Stimulated activated CD4-positive, alpha-beta T cell treated with anti-CD3 and anti-CD28 coated beads, Interleukin-15, amount 100 ng/mL, for 48 hours (primary cell): ENCODE measurements at places on chromosomes 16 and 17.

DNA sequence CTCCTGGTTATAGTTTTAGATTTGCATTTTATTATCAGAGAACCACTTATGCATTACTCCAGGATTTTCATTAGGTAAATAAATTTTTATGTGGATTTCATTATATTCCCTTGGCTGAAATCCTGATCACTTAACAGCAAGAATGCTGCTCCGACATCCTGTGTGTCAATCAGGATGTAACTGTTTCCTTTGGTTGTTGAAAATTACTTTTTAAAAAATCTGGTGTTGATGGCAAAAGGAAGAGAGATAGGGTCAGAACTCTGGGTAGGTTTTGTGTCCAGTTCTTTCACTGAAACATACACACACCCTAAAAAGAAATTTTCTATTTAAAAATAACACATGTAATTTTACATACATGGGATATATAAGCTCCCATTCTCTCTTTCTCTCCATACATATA, 30.9 kb downstream of the ZNF423 start:
- no peak for DNase-seq

- peak; percentile 21 for DNase-seq
These were observed 16.3 kb downstream of the ERAL1 start for GRCh38 chr17:28871056-28871579.

- DNase-seq, result no peak
These were observed 85.6 kb upstream of the TNRC6C start for GRCh38 chr17:77872714-77873499.

DNA sequence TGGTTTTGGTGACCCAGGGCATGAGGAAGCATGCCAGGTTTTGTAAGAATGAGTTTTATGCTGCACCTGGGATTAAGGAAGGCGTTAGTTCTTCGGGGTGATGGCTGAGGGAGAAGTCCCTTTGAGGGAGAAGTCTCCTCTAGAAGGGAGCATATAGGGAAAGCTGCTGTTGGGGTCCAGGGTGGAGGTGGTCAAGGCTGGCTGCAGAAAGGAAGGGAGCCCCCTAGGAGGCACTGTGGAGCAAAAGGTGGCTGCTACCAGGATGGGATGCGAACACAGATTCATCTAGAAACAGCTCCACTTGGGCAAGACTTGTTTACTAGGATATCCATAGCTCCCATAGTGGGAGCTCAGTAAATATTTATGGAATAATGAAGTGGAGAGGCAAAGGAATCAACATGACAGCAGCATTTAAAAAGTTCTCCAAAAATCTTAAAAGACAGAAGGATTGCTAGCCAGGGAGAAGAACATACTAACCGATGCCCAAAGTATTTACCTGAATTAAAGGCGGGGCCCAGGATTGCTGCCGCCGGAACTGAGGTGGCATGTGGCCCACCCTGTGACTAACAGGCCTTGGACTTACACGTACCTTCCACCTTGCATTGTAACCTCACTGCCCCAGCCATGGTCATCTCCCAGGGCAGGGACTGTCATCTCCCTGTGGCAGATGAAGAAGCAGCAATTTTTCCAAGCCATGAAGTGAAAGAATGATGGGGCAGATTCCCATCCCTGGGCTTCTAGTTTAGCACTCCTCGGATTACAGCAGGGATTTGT, 7.1 kb upstream of the LPCAT2 start:
- DNase-seq, result no peak

GRCh38 chr16:80607204-80607603, 66.4 kb downstream of the DYNLRB2 start:
- DNase-seq, result no peak

DNA sequence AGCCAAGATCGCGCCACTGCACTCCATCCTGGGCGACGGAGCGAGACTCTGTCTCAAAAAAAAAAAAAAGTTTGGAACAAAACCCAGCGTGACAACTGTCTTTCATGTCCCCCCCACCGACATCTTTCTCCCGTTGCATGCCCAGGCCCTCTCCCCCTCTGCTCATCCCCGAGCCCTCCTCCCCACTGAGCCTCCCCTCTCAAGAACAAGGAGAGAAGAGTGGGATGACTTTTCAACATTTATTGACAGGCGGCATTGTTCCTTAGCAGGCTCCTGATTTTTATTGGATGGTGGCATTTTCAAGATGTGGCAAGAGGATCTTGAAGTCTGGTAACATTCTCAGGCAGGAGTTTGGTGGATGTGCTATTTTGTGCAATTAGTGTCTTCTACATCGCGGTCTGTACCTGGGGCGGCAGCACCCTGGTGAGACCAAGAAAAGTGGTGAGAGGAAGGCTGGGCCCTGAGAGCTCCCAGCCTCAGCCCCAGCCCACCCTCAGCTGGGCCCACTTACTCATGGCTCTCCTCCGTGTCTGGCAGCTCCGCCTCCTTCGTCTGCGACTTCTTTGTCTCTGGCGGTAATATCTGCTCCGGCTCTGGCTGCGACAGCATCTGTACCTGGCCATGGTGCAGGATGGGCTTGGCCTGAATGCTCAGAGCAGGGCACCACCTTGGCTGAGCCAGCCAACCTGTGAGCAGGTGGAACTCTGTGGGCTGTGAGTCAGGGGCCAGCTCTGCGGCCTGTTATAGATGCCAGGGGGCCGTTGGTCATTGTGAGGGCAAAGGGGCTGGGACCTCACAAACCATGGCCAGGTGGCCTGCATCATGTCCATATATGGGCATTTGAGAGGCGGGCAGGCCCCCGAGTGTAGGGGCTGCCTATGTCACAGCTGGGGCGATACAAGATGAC, at the start of gene PRM1:
TSS of gene PRM1 (minus strand) at position 715 of the 907 bp plus-strand sequence. CDS start at position 623, 92 bp downstream.
- DNase-seq, result no peak

GRCh38 chr16:85595812-85596502, 17.2 kb upstream of the GSE1 start:
- no peak for DNase-seq

DNA sequence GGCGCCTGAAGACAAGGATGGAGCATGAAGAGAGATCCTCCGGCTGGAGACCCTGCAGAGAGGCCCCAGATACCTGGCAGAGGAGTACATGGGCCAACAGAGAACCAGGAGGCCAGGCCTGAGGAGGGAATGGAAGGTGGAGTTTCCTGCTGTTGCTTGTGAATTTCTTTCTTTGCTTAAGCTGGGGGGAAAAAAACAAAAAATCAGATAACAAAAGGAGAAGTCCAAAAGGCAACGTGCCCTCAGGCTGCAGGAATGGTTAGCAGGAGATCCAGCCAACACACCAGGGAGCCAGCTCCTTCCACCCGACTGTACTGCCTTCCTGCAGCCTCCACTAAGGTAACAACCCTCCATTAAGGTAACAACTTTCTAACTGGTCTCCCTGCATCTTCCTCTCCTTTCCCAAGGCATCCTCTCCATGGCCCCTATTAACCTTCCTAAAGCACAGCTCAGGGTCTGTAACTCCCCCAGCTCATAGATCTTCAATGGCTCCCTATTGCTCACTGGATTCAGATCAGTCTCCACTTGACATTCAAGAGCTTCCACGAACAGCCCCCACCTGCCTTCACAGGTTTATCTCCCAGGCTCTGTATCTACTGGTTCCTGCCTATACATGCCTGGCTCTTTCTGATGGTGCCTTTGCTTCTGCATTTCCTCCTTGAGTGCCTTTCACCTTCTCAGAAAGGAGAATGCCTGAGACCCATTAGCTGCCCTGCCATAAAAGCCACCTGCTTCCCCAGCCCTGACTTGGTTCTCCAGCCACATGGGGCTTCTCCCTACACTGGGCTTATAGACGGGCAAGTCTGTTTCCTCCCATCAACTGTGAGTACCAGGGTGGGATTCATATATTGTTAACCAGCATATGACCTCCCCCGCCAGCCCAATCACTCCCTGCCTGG, 725 bp upstream of the ARL5C start:
- no peak for DNase-seq

DNA sequence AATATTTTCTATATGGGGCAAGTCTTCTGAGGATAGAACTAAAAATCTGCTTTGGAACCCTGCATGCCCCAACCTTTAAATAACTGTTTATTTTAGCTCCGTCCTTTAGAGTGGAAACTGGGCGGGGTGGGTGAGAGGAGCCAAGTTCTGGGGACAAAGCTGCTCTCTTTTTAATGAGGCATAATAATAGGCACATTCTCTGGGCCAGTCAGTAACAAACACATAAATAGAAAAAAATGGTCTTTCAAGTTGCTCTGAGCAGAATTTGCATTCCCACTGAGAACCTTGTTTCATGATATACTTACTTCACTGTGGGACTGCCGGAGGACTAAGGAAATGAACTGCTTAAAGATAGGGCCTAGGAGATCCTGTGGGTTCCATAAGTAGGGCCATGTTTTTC, 51.5 kb downstream of the KNOP1 start:
- DNase-seq, result no peak

GRCh38 chr16:89034573-89034961, 57.6 kb upstream of the CBFA2T3 start:
- no peak for DNase-seq

DNA sequence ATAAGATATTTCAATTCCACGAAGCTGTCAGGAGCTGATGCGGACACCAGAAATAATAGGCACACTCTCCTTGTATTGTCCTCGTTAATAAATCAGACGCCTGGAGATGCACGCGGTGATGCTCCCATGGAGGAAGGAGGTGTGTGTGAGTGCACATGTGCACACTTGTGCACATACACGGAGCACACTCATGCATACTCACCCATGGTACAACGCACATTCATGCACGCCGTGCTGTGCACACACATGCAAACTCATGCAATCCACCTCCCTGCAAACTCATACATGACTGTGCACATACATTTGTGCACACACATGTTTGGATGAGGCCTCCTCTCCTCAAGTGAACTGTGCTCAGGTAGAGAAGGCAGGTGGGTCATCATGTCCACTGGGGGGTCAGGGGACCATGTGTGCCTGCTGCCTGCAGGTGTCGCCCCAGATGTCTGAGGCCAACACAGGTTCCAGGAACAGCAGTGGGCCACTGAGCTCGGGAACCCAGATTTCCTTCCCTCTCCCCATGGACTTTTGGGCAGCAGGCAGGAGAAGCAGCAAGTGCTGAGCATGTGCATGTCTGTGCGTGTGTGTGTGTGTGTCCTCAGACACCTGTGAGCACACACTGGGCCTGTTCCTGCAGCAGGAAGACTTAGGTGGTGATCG, 165.3 kb downstream of the SDK2 start:
- no peak for DNase-seq

DNA sequence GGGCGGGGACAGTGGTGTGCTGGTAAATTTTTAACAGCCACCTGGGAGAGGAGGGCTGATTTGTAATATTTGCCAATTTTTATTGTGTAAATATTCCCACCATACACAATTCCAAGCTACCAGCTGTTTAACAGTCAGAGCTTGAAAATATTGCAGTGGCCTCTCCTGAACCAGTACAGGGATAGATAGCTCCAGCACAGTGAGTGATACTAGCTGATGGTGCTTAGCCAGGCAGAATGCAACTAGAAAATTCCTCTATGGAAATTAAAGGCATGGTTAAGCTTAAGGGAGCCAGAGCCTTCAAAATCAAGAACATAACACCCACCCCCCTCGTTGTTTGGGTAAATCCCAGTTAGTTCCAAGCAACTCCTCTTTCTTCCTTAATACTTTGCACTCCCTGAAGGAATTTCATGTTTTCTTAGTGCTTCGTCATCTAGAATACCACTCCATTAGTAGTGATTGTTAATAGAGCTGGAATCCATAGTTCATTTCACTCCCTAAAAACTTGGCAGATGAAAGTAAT, 96.6 kb downstream of the CYB561 start:
- DNase-seq, result no peak

DNA sequence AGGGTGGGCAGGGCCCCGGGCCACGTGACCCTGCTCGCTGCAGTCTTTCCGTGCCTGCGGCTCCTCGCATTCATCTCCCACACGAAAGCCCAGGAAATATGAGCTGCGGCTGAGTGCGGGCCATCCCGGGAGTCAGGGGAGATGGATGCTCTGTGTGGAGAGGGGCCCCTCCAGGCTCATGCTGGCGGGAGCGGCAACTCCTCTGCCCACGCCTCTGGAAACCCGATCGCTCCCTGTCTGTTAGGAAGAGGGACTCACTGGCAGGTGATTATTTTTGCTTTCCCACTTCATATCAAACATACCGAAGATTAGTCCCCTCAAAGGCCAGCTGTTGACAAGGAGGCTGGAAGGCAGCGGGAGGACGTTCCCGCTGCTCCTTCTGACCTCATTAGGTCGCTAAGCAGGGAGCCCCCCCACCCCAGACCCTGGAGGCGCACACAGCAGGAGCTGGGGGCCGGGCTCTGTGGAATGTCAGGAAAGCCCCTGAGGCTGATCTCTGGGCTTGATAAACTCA, 228.5 kb downstream of the FOXL1 start:
- no peak for DNase-seq

DNA sequence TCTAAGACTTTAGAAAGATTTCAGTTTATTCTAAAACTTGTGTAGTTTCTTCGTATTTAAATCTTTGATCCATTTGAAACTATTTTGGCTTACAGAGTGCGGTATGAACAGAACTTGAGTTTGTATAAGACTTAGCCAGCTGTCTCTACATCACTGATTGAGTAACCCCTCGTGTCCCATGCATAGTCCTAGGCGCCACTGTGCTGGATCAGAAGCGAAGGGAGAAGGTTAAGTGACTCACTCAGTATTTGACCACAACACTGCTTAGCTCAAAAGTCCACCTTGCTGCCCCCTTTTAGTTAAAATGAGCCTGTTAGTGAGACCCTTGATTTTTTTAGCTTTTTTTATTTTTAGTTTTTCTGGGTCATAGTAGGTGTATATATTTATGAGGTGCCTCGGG, 28.4 kb downstream of the CD300LB start:
- no peak for DNase-seq

DNA sequence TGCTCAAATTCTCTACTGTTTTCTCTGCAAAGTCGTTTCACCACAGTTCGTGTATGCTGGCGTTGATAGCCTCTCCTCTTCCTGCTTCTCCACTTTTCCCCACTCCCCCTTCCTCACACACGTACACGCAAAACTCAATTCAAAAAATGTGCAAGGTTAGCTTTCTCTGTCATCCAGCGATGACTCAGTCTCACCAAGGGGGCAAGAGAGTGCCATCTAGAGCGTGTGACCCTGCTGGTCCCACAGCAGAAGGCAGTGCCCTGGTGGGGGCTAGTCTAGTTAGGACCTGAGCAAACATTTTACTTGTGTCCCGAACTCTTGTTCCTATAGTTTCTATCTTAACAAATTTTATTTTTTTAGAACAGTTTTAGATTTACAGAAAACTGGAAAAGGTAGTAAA, 121.2 kb upstream of the CHMP6 start:
- no peak for DNase-seq

GRCh38 chr16:578870-579405, 9.2 kb downstream of the PIGQ start:
- DNase-seq, result peak; percentile 52

DNA sequence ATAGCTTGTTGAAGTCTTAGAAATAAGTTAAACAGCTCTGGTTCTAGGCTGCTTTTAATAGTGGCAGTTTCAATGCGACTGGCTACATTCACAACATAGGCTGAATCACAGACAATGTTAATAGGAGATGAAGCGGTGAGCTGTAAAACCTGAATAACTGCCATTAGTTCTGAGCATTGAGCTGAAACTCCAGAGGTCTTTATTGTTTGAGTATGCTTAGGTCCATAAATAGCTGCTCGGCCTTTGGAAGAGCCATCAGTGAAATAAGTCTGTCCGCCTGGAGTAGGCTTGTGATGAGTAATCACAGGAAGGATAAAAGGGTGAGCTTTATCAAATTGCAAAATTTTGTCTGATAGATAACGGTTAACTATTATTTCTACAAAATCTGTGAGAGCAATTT, 9.4 kb upstream of the ZNF689 start:
- DNase-seq, result no peak

GRCh38 chr17:55117164-55117563, 147.6 kb upstream of the HLF start:
- no peak for DNase-seq

- no peak for DNase-seq
These were observed 51.3 kb downstream of the NEUROD2 start for GRCh38 chr17:39556423-39556822.

GRCh38 chr16:12258861-12259645, 282.5 kb downstream of the SNX29 start:
- DNase-seq, result no peak
